Natural killer cell (primary cell): ENCODE measurements at places on chromosomes 13 and 19.
A peak's percentile ranks its signal among the peaks of the same experiment; 100 is the strongest.

DNA sequence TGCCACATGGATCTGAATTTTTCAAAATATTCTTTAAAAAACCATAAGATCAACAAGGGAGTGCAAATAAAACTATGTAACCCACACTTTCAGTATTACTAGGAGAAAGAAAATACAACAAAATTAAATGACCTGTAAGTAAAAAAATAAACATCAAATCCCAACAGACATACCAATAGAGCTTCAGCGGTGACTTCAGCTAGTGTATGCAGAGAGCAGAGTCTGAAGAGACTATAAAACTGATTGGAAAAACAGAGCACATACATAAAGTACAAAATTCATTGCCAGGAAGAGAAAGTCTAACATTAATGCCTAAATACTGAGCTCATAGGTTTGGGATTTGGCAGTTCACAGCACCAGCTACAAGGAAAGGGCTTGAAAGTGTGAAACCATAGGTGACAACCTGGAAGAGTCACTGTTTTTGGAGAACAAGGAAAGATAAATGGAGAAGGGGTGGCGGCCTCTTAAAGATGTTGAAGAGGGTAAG is 291.1 kb downstream of the LMO7 start:
- no peak overlapping the region for H3K4me3 ChIP-seq
- H3K4me1 ChIP-seq = no peaks in the 10 kb centered on the region
- no peaks in the 10 kb centered on the region for H3K36me3 ChIP-seq
- no peaks in the 10 kb centered on the region for H3K27me3 ChIP-seq
- no peak overlapping the region for H3K27ac ChIP-seq
- DNase-seq = no peak

- no peaks in the 10 kb centered on the region for H3K36me3 ChIP-seq
- DNase-seq = no peak
- H3K27ac ChIP-seq = no peak overlapping the region
These were observed 201.4 kb downstream of the DIAPH3 start for GRCh38 chr13:59962343-59962742.

- H3K4me1 ChIP-seq = no peaks in the 10 kb centered on the region
- H3K4me3 ChIP-seq = no peak overlapping the region
- no peak for DNase-seq
These were observed 67.5 kb upstream of the POSTN start for GRCh38 chr13:37666036-37666435.

DNA sequence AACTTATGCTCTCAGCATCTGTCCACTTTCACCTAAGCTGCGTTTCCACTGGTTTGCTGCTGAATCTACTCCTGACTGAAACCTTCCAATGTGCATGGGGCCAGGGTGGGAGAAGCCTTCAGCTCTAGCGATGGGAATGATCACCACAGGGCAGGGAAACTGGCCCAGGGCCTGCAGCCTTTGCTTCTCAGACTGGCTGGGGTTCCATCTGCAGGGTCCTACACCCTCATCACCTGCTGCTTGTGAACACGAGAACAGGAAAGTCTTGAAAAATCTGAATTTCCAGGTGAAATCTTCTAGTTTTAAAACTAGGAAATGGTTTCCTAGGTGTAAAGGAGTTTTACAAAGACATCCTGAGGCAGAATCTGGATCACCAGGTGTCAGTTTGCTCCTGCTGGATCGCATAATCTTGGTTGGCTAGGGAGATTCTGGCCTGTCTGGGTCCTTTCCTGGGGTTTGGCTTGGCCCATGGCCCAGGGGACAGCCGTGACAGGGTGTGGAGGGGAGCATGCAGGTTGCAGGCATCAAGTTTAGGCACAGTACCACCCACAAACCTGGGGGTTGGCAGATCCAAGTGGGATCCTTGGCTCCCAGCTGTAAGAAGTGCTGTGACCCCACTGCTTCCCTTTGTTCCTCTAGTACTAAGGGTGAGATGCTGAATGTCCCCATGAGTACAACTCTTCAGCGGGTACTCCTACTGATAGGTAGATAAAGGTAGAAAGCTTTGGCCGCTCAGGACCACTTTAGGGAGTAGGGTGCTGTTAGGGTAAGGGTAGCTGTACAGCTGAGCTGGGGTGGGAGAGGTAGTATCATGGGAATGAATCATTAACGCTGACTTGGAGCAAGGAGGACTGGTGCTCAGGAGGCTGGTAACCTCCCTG is 1.8 kb upstream of the UBE2M start:
- H3K4me3 ChIP-seq = no peak overlapping the region
- peak; percentile 23 for DNase-seq
- peaks cover 68% of the 10 kb centered on the region for H3K4me1 ChIP-seq
- H3K27ac ChIP-seq = peak overlapping the region; percentile 100
- peaks cover 15% of the 10 kb centered on the region for H3K36me3 ChIP-seq
- H3K27me3 ChIP-seq = no peaks in the 10 kb centered on the region

DNA sequence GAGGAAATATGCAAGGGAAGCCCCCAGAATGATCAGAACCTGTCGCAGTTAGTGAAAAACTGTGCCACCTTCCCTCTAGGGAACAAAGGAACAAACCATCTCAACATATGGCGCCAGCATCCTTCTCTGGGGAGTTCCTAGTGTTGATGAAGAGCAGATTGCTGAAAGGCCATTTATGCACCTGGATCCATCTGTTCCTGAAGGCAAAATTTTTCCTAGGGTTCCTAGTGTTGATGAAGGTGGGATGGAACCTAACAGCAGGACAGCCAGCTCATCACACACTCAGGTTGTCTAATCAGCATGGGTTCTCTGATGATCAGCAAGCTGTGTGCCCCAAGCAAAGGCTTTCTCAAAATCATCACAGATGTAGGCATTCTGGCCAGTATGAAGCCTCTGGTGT is 32.6 kb downstream of the ZNF473 start:
- no peaks in the 10 kb centered on the region for H3K36me3 ChIP-seq
- no peaks in the 10 kb centered on the region for H3K4me1 ChIP-seq
- no peak overlapping the region for H3K4me3 ChIP-seq
- H3K27ac ChIP-seq = no peak overlapping the region
- H3K27me3 ChIP-seq = no peaks in the 10 kb centered on the region

- H3K4me3 ChIP-seq = no peak overlapping the region
- H3K4me1 ChIP-seq = no peaks in the 10 kb centered on the region
- H3K27me3 ChIP-seq = no peaks in the 10 kb centered on the region
- no peak overlapping the region for H3K27ac ChIP-seq
- DNase-seq = no peak
These were observed 188.1 kb downstream of the NHLRC3 start for GRCh38 chr13:39226359-39226758.
